ENCODE measurements at places on chromosomes 6 and 20.

GRCh38 chr6:15391500-15391899 is 145.6 kb downstream of the JARID2 start:
- no peak for DNase-seq

GRCh38 chr6:8820313-8820712 is 385.0 kb upstream of the SLC35B3 start:
- DNase-seq = no peak

GRCh38 chr6:69581581-69581980 is 215.2 kb downstream of the LMBRD1 start:
- no peak for DNase-seq

GRCh38 chr20:44886266-44886651 is 754 bp downstream of the YWHAB start:
- no peak for DNase-seq

GRCh38 chr6:81169166-81169565 is 583.3 kb downstream of the TENT5A start:
- DNase-seq = no peak

- no peak for DNase-seq
Measured at GRCh38 chr20:19809505-19809904, 51.4 kb downstream of the RIN2 start.
